CD8-positive, alpha-beta memory T cell (primary cell): ENCODE measurements at places on chromosomes 3 and 15.

- DNase-seq, result no peak
Measured at GRCh38 chr3:131393051-131393450, 11.5 kb downstream of the NUDT16 start.

GRCh38 chr3:9452417-9452816 is 55.0 kb downstream of the SETD5 start:
- no peak for DNase-seq

- DNase-seq, result no peak
Measured at GRCh38 chr3:78455166-78455565, 1312.6 kb downstream of the ROBO1 start.

DNA sequence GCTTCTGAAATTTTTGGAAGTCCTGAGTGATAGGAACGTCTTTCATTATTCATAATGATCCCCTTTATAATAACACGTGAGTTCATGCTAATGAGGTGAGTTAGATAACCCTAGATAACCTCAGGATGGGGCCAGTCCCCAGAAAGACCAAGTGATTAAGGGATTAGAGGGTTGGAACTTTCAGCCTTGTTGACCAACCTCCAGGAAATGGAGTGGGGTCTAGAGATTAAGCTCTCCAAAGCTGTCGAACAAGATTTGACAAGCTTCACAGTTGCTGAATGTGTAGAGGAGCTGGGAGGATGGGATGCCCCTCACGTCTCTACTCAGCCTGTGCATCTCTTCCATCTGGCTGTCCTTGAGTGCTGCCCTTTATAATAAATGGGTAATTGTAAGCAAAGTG is 107.1 kb downstream of the ZMAT3 start:
- DNase-seq, result no peak

DNA sequence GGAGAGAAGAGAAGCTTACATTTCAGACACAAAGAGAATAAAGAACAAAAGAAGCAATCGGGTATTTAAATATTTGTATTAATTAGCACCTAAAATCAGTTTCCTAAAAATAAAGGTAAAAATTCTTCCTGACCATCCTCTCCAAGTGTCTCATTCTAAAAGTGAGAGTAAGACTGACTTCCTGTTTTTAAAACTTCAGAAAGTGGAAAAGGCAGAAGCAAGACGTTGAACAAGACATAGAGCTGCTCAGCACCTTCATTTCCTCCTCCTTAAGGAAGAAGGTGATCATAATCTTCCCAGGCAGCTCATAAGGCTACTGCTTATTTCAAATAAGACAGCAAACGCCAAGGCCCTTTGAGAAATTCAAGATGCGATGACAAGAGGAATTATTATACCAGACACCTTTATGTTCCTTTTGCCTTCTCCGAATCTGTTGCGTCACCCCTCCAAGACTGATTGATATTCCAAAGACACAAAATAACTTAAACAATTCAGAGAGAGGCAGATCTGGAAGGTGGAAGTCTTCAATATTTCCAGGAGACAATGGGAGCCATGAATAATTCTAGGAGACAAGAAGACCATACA is 238.8 kb upstream of the TLE3 start:
- DNase-seq, result no peak

- no peak for DNase-seq
Measured at GRCh38 chr3:70119879-70120278, 120.3 kb downstream of the SAMMSON start.

GRCh38 chr15:90210593-90210992 is 9.5 kb downstream of the SEMA4B start:
- no peak for DNase-seq

DNA sequence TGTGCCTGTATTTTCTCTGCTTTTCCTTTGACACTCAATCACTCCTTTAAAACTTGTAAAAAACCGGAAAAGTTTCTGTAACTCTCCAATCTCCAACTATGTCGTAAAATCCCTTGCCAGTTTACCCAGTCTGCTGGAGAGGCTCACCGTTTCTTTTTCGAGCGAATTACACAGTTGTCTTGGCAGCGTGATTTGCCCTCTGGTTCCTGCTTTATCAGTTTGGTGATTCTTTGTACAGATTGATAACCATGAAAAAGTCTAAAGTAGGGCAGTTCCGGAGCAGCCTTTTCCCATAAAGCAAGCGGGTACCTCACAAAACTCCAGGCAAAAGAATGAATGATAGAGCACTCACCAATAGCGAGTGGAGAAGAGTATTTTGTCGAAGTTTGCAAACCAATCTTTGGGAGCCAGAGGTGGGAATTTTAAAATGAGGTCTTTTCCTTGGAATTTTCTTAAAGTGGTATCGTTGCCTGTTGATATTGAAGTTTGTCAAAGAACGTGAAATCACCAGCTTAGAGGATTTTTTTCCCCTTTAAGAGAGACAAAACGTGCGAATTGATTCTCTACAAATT is at the start of gene TTC23:
TTC23 (minus strand) TSS at position 312 of the 572 bp plus-strand sequence. CDS start 20,869 bp downstream, outside the sequence.
- no peak for DNase-seq

- no peak for DNase-seq
Measured at GRCh38 chr3:197547306-197548011, 8.3 kb downstream of the BDH1 start.

GRCh38 chr3:54873059-54874010 is 54.5 kb downstream of the LRTM1 start:
- no peak for DNase-seq

DNA sequence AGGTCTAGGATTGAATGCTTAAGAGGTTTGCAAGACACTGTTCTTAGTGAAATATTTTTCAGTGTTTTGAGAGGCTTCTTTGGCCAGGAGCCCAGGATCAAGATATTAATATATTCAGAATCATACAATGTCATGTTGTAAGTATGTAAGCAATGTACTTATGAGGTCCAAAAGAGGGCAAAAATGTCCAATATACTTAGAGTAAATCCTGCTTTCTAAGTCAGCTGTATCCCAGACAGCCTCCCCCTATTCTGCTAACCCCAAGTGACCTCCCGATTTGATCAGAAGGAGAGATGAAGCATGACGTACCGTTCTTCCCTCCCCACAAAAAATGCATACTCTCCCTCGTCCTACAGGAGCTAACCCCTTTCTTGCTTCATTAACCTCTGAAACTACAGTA is 70.9 kb downstream of the CHAC1 start:
- DNase-seq, result no peak

DNA sequence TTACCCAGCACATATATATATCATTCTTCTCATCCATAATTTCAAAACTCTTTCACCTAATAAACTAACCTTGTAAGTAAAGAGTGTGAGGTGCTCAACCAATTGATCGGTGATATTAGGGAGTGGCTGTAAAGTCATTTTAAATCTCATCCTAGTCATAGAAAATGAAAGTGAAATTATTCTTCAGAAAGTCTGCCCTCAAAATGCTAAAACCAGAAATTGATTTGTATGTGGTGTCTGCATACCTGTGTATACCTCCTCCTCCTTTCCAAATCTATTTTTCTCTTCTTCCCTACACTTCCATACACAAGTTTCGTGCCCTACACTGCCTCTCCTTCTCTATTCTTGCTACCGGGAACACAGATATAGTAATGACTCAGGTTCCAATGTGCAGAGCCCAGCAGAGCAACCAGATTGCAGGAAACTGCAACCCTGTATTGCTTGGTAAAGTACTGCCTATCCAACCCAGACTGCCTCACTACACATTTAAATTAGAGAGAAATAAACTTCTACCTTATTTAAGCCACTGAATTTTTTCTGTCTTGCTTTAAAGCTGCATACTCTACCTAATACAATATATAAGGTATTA is 7.4 kb upstream of the TBC1D5 start:
- DNase-seq, result no peak

- DNase-seq, result no peak
Measured at GRCh38 chr15:98699591-98700424, 51.5 kb downstream of the IGF1R start.

DNA sequence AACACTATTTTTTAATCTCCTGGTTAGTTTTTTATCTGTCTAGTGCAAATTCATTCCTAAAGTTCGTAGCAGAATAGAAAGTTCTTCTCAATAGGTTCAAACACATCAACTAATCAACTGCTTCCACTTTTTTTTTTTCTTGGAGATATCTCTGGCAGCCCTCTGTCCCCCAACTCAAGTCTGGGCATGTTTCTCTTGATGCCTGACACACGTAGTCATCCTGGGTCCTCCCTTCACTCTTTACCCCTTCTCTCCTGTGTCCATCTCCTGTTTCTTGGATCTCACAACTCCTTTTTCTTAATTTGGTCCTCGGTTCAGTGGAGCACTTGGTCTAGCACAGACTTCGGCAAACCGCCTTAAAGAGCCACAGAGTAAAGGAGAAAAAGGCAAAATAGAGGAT is 14.4 kb downstream of the TNFAIP8L3 start:
- DNase-seq, result no peak

DNA sequence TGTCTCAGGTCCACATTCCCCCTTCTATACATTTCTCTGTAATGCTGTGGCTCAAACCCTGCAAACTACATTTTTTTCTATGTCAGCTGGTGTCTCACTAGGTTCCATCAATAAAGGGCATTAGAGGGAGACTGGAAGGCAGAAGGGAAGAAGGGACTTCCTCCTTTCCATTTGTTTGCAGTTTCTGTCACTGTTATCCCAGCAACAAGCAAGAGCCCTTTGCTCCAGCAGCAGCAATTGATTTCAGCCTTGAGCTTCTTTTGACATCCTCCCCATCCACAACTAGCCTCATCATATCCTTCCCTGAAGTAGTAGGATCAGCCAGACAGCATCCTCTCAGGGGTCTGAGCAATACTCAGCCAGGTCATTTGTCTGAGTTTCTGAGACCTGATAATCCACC is 5.3 kb upstream of the NCK1 start:
- DNase-seq, result no peak

GRCh38 chr3:101784855-101785613 is 6.0 kb downstream of the NXPE3 start:
- DNase-seq, result no peak

GRCh38 chr15:95284492-95284891 is 1046.0 kb upstream of the NR2F2 start:
- DNase-seq, result no peak

DNA sequence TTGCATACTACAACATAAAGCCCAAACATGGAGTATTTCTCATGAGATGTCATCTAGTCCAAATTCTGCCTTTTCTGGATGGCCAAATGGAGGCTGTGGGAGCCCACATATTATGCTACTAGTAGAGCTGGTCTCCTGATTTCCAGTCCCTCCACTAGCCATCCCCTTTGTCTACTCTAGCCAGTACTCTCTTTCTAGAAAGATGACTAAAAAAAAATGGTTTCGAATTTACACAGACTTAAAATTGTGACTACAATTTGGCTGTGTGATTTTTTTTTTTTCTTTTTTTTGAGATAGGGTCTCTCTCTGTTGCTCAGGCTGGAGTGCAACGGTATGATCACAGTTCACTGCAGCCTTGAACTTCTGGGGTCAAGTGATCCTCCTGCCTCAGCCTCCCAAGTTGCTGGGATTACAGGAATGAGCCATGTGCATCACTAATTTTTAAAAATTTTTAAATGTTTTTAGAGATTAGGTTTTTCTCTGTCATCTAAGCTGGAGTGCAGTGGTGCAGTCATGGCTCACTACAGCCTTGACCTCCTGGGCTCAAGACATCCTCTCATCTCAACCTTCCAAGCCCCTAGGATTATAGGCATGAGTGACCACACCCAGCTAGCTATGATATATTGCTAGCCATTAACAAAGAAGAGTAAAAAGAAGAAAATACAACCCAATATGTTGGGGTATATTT is 273.9 kb downstream of the ADAMTSL3 start:
- DNase-seq, result no peak

- no peak for DNase-seq
Measured at GRCh38 chr15:41285285-41285684, 47.1 kb downstream of the OIP5 start.

- no peak for DNase-seq
Measured at GRCh38 chr3:25265284-25265683, 162.8 kb upstream of the RARB start.

DNA sequence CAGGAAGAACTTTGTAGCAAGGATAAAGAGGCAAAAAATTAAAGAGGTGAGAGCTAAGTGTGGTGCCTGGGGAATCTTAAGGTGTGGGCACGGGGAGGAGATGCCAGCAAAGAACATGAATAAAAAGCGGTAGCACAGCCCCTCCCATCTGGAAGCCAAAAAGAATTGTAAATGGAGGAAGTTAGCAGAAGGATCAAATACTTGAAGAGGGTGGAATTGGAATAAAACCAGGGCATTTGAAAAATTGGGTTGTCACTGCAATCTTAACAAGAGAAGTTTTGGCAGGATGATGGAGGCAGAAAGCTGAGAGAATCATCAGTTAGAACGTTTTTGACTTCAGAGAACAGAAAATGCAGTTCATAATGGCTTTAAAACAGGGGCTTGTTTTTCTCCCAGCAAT is 2.4 kb downstream of the CCR2 start:
- DNase-seq, result no peak

DNA sequence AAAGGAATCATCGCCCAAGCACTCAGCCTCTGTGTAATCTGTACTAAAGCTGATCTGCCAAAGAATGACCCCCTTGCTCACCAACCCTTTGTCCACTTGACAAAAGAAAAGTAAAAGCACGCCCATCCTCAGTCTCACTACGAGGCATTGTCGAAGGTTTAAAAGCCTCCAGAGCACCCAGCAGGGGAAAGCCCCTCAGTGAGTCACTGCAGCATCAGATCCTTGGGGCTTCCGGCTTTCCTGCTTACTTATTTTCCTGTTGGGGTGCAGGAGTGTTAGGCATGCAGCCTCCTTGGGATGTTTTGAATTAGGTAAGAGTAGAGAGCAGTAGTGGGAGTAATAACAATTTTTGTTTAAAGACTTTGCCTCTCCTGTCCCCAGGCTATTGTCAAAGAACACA is 216.1 kb downstream of the MTHFS start:
- no peak for DNase-seq

GRCh38 chr15:88704791-88705768 is 66.3 kb downstream of the ISG20 start:
- DNase-seq, result no peak

- peak; percentile 71 for DNase-seq
Measured at GRCh38 chr3:172666873-172667694, 43.8 kb downstream of the NCEH1 start.

GRCh38 chr3:155853214-155854140 is 750 bp downstream of the SLC33A1 start:
- DNase-seq, result peak; percentile 11

GRCh38 chr3:170563712-170564423 is 22.0 kb downstream of the SLC7A14 start:
- no peak for DNase-seq

- no peak for DNase-seq
Measured at GRCh38 chr3:21273259-21274025, 477.6 kb downstream of the ZNF385D start.

DNA sequence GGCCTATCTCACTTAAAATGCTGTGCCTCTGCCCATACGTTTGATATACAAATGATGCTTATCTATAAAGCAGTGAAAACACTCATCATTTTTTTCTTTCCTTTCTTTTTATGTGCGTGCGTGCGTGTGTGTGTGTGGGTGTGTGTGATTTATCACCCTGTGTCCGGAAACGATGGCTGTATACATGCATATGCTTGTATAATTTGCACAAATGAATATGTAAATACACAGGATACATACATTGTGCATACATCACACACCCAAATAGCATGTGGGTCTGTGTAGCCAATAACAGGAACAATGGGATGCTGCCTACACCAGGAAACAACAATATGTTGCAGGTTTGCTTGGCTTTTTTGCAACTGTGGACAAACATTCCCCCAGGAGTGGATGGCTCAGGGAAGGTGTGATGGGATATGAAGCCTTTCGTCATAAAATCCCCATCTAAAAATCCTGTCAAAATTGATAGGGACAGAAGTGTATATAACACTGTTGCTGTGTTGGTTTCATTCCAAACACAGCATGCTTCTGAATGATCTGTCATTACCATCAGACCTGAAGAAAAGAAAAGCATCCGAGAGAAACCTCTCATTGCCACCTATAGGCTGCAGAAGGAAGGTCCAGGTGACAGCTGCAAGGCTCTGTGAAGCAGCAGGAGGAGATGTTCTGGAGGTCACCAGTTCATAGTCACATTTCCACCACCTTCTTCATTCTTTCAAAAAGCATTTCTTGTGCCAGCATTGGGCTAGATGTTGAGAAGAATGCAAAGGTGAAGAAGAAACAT is 503.9 kb upstream of the NR2F2 start:
- no peak for DNase-seq
